ENCODE measurements at places on chromosomes 5 and 9.

GRCh38 chr5:58369513-58370190 lies 90.2 kb downstream of the PLK2 start:
- no peak for DNase-seq

DNA sequence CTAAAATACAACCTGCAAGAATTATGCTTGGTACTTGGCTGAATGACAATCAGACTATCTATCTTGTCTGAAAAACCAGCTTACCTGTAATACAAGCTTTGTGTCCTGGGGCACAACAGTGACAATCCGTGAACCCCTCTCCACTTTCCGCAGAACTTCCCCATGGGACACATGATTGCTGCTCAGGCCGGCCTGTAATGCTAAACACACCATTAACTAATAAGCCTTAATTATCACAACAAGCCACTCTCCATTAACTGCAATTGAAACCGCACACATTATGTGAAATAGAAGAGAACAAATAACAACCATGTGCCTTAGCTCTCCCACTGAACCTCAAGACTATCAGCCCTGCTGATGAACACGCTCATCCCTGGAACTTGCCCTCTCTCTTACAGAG lies 33.7 kb downstream of the ELP1 start:
- no peak for DNase-seq

- no peak for DNase-seq
These were observed 25.3 kb downstream of the EFCAB9 start for GRCh38 chr5:172219296-172219695.

DNA sequence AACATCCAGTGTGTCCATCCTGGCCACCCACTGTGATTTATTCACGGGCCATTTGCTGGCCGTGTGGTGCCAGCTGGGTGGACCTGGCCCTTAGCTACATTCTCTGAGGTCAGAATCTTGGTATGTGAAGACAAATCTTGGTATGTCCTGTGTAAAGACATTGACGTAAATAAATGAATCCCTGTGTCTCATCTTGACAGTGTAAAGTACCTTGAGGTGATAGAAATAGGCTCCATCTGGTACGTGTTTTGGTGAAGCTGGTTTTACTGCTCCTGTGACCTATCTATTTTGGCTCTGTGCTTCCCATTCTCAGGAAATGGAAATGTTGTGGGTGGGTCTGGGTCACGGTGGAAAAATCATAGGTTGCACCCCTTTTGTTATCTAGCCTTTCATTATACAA lies 245.4 kb upstream of the ANKH start:
- no peak for DNase-seq

DNA sequence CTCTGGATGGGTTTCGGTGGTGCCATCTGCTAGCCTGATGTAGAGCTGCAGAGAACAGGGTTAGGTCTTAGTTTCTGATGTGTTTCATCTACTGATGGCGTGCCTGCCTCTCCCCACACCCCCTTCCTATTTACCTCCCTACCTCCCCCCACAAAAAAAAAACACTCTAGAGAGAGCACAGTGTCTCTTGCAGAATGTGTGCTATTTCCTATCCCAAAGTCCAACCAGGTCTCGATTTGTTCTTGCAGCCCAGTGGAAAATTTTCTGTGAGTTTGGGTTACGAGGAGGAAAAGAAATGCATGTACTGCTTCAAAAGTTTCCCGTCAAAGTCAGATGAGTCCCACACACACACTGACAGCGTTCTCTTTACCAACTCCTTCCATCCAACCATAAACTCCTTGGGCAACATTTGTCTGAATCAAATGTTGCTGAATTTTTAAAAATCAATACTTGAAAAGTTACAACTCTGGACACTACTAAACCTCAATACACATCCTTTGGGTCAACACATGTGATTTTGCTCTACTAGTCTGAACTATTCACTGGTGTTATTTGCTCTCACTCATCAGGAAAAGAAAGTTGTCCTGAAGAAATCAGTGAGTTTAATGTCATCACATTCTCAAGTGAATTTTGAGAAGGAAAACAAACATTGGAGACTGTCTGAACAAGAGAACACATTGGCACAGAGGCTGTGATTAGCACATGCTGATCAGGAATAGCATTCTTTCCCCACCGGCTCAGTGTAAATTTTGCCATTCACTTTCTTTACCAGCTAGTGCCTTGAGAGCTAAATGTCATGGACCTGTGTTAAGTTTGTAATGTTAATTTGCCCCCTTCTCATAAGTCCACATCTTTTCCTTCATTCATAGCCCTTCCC lies 84.1 kb downstream of the MAMDC2 start:
- DNase-seq, result no peak

DNA sequence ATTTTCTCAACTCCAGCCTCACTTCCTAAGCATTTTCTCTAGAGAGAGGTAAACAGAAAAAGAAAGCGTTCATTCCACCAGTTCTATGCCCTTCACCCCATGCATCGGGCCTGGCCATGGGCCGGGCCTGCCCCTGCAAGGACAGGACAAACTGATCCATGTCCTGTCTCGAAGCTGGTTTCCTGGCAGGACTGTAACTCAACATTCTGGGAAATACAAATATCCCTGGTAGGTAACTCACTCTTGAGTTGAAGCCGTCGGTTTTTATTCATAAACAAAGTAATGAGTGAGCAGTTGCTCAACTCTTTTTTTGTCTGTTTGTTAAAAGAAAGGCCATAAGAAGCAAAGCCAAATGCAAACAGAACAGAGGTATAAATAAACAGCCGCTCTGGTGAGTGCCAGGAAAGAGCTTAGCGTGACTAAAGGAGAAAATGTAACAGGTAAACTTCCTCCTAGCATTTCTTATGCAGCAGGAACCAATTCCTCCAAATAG lies 64.4 kb upstream of the DNAH5 start:
- DNase-seq, result no peak
